ENCODE measurements at places on chromosomes 13 and 19. TPM values are rescaled to one million over a fixed set of nuclear protein-coding genes. Genes with fewer than 3 reads are reported as not detected.

CD70 gene
- total RNA-seq = 0.64 TPM

COL5A3 gene
- total RNA-seq = 93.4 TPM

- DNase-seq = no peak
Observed at GRCh38 chr19:46197314-46198070, 32.0 kb upstream of the IGFL1 start.

DNA sequence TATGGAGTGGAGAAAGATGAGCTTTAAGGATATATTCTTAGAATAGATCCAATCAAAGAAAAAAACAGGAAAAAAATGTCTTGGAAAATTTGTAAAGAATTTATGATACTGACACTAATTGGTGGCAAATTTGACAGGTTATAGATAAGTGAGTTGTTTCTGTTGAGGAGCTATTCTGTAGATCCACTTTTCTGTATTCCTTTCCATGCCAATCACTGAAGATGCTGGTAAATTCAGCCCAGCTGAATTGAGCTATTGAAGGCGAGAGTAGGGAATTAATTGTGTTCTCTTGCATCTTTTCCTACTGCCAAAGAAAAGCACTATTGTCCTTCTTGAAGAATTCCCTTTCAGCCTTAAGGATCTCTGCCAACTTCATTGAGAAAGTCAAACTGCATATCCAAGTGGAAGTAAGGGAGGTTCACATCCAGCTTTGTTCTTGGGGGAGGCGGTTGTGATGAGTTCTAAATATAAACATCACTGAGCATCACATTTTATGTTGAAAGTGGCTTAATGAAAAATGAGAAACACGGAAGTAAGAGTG, 113.1 kb downstream of the PCDH9 start:
- no peak for DNase-seq

DNA sequence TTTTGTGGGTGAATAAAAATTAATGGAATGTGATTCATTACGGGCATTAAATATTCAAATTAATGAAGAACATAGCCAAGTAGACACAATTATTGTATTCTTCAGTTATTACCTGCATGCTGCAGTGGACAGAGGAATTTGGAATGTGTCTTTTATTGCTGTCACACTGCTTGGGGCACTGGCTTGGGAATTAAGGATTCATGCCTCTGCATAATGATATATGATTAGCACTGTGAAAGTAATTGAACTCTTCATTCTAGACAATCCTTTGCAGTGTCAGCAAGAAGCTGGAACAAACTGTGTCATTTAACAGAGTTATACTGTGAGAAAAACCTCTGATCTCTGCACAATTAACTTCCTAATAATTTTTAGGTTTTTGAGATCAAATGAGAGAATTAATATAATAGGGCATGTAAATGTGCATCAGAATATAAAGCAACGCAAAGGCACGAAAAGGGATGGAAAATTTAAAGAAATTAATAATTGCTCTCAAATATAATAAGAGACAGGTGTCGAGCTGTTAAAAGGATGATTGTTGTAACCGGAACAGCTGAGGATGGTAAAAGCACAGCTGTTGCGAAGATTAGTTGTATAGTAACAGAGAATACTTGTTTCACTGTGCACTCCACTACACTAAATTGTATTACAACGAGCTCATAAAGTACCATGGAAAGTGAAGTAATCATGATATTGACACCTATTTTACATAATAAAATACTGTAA, 235.1 kb upstream of the MIR17HG start:
- peak; percentile 37 for DNase-seq

- peak; percentile 67 for DNase-seq
Observed at GRCh38 chr19:42113641-42114348, 18.5 kb downstream of the POU2F2 start.

GRCh38 chr13:76440568-76440967, 445.6 kb downstream of the KCTD12 start:
- no peak for DNase-seq

DNA sequence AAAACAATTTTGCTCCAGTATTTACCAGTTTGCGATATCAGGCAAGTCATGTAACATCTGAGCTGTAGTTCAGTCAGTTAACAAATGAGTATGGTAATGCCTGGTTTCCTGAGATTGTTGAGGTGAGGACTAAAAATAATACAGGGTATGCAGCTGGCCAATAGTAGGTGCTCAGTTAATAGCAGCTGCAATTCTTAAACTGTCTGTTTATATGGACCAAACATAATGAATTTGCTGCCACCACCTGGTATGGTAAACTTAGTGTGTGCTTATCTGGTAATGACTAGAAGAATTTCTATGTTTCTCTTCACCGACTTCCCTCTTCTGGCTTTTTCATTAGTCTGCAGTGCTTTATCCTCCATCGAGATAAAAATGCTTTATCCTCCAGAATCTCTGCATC, 9.1 kb downstream of the ZMYM2 start:
- DNase-seq = peak; percentile 25

DNA sequence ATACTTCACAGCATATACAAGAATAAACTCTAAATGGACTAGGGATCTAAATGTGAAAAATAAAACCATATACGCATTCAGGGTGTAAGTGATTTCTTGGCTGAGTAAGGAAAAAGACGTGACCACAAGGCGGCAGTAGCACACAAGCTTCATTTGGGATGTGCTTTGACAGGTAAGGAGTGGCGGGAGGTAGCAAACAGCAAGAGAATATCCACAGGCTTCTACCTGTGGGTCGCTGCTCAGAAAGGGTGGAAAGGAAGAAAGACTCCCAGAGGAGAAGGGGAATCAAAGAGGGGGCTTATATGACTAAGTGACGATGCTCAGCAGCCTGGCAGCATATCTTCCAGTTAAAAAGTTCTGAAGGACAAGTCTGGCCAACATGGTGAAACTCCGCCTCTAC, 2.5 kb upstream of the ZNF121 start:
- DNase-seq = peak; percentile 62

DNA sequence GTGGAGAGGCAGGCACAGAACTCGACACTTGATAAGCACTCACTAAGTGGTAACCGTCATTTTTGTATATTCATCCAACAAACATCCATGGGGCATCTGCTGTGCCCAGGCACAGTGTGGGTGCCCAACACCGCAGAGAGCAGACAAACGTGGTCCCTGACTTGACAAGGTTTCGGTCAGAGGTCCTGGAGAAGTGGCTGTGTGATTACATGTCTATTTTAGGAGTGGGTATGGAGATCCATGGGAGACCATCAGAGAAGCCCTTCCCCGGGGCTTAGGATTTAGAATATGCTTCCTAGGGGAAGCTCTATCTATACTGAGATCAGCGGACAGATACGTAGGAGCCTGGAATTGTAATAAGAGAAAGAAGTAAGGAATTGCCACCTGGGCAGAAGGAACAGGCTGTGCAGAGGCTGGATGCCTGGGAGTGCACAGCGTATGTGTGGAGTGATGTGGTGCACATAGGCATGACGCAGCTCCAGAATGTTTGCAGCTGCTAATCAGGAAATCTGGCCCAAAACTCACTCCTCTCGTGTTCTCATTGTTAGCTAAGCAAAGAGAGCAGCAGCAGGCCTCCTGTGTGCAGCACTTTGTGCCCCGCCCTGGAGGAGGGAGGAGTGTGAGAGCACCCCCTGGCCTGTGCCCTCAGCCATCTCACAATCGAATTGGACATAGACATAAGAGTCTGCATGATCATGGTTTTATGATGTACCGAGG, 23.0 kb upstream of the IRS2 start:
- no peak for DNase-seq

DNA sequence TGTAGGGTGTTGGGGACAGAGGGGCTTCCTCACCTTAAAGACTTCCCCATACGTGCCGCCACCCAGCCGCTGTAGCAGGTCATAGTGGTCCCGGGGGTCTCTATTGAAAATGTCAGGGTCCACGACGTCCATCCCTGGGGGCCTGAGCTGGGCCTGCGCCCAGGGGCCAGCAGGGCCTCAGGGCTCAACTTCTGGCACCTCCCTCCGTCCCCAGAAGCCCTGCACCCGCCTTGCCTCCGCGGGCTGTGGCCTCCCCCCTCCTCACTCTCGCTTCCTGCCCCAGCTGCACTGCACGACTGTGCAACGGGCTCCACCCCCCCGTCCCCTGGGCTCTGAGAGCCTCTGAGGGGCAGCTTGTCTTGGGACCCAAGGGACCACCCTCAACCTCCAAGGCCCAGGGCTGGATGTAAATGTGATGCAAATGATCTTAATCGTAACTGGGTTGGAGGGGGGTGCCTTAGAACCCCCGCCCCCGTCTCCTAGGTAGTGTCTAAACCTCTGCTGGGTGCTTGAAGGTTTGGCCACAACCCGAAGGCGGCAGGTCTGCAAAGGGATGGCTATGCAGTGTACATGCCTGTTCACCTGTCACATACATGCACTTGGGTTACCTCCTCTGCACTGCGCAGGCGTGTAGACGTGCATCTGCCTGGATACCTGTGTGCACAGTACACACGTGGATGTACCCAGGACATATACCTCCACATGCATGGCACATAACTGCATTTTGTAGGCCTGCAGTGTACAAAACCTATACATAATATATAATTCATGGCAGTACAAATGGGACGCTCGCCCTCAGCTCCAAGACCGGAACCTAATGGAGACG, at the start of gene MAP4K1:
Gene MAP4K1, minus strand, starts transcription at position 190 of the 826 bp plus-strand sequence. Its CDS starts 58 bp downstream, at position 132.
- DNase-seq = no peak
